ENCODE measurements at places on chromosomes 7 and 10.

DNA sequence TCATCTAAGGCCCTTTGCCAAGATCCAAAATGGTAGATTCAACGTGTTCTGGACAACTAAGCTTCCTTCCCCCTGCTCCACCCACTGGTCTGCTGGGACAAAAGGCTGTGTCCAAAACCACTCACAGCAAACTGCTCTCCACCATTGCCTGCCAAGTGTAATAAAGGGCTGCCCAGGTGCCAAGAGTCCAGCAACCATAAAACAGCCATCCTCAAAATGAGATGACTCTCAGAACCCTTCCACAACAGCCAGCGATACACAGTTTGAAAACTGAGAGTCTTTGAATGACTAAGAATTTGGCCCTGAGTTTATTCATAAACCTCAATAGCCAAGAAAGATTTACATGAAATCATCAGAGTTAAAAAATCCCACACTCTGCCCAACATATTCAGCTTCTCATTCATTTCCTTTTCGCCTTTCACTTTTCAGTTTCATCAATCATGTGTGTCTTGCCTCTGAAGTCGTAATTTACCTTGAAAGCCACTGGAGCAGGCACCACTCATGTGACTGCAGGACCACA is 658.1 kb upstream of the MGMT start:
- no peak for DNase-seq

DNA sequence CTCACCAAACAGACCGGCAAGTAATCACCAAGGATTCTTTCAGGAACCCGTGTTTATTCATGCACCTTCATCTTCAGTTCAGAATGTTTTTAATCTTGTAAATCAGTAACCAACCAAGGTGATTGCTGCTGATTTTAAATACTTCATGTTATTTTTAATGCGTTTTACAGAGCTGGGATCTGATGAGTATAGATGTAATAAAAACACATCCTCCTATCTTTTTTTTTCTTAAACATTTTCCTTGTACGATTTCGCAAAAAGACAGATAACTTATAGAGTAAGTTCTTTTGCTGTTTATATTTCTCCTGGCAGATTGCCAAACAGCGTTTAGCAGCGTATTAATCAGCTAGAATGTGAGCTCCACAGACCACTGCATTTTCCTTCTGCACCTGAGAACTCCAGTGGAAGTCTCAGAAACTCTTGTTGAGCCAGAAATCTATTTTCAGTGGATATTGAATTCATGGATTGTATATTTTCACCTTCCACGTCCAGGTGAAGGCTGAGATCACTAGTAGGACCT is 397.8 kb upstream of the NRP1 start:
- no peak for DNase-seq

GRCh38 chr7:85025312-85025756 is 161.5 kb downstream of the SEMA3D start:
- peak; percentile 16 for DNase-seq

DNA sequence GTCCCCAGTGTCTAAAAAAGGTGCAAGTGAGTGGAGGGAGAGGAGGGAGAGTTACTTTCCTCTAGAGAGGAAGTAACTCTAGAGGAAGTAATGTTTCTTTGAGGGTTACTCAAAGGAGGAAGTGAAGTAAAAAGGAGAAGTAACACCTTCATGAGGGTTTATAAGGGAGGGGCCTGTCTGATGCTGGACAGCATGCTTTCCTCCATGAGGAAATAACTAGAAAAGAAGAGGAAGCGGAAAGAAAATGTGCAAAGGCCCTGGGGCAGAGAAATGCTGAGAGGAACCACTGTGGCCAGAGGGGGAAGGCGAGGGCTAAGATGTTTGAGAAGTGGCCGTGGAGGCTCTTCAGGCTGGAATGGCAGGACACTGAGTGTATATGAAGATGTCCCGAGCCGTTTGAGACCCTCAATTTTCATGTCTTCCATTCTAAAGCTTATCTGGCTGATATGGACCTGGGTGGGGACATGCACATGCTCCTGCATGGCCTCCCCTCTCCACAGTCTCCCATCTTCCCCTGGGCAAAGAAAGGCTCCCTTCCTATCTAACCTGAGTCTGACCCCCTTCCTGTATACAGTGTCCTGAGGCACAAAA is 3.4 kb upstream of the SLC18A2 start:
- no peak for DNase-seq

DNA sequence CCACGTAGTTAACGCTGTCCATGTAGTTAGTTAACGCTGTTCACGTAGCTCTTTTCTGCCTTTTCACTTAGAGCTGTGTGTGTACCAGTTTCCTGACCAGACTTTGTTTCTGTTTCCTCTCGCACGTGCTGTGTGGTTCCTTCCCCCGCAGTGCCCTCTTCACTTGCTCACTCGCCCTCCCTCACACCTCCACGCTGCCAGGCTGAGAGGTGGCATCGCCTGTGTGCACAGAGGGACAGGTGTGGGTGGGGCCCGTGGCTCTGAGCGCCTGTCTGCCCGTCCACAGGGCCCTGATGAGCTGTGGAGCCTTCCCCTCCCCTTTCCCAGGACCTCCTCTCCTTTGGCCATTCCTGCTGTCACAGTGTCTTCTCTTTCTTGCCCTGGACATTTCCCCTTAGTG is 30.6 kb downstream of the WDR37 start:
- no peak for DNase-seq

DNA sequence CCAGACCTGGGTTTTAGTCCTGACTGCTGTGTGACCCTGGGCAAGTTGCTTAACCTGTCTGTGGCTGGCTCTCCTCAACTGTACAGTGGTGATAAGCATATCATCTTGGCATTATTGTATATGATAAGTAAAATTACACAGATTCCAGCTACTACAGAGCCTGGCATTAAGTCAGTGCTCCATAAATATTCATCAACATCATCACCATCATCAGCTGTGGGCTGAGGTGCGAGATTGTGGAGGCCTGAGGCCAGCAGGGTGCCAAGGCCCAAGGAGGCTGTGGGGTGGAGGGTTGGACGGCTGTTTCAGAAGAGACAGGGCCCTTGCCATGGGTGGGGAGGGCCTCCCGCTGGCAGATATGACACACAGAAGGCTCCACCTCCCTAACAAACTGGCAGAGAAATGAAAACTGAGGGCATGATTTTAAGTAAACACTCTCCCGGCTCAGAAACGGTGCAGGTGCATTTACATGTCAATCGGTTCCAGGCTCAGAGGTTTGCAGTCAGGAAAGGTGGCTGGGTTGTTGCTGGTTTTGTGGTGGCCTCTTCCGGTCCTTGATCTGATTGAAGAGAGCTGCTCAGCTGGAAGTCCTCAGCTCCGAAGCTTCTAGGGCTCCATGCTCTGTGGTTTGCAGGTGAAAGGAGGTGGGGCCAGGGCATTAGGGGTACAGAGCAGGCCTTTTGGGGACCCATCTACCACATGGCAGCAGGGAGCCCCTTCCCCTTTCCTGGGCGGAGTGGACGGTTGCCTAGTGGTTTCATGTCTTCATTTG is 10.2 kb downstream of the CRYGN start:
- no peak for DNase-seq

DNA sequence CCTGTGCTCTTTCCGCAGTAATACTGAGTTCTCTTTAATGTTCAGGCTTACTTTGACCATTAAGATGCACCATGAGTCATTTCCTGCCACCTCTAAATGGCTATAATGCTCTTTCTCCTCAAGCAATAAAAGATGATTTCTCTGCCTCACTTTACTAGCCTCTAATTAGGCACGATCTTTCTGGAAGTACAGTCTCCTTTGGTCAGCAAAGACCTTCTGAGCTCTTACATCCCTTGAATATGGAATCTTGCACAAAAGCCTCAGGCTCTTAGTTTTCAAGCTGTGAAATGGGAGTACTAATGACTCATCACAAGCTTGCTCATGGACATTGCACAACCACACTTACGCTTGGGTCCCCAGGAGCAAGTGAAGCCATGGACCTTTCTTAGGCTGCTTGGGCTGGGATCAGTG is 85.9 kb downstream of the FRMD4A start:
- no peak for DNase-seq

DNA sequence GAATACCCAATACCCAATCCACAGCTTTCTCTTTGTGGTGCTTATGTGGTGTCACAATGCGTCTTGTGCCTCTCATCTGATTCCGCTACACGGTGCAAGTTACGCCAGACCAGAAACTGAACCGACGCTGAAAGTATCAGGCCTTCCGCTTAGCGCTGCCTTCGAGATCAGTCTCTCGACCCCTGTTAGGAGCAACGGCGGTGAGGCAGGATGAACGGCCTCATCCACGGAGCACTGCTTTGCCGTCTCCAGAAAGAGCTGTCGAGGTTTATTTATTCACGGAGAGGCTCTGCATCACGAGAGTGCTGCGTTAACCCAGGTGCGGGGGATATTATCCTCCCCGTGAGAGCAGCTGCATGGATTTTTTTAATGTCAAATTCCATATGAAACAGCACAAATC is 464.3 kb downstream of the DNAJB6 start:
- DNase-seq, result no peak

- no peak for DNase-seq
These were observed 7.3 kb downstream of the UNCX start for GRCh38 chr7:1239803-1240516.

- DNase-seq, result no peak
These were observed 320.1 kb upstream of the NFE2L3 start for GRCh38 chr7:25831831-25832411.

GRCh38 chr10:57925045-57925444 is 342.6 kb downstream of the IPMK start:
- DNase-seq, result no peak

DNA sequence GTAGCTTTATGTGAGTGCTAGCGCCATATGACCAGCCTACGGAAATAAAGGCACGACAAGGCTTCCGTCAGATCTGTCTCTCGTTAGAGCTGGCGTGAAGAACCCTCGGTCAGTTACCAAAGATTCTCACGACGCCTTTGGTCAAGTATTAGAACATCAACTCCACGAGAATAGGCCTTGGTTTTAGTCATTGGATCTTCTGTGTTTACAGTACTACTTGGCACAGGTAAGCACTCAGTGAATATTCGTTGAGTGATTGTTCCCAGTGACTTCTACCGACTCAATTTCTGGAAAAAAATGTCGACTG is 316 bp downstream of the RBM48 start:
- DNase-seq, result no peak

DNA sequence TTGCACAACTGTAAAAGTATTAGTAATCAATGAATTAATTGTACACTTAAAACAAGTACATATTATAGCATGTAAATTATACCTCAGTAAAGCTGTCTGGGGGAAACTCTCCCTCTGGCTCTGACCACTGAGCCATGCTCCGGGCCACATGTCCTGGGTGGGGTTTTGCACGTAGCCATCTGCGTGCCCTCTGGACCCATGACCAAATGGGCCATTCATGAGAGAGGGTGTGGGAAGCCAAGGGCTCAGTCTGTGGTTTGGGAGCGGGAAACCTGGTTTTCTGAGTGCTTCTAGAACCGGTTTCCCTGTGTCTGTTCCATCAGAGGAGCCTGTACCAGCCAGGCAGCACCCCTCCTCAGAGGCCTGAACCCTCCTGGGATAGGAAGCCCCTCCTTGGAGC is 143.2 kb downstream of the SH3PXD2A start:
- DNase-seq, result no peak

DNA sequence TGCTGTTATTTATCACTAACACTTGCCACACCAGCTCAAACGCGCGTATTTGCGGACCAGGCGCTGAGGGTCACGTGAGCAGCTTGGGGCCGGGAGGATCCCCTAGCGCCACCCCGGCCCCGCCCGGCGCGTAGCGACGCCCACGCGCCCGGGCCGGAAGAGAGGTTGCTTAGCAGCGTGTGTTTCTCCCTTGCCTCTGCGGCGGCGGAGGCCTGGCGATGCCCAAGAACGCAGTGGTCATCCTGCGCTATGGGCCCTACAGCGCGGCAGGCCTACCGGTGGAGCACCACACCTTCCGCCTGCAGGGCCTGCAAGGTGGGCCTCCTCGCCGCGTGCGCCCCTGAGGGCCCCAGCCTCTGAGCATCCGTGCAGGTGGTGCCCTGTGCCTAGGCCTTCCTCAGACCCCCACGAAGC is at the start of gene C10orf53:
Gene C10orf53, plus strand, starts transcription at position 172 of the 414 bp plus-strand sequence. Its CDS starts 47 bp downstream, at position 219.
- peak; percentile 28 for DNase-seq

DNA sequence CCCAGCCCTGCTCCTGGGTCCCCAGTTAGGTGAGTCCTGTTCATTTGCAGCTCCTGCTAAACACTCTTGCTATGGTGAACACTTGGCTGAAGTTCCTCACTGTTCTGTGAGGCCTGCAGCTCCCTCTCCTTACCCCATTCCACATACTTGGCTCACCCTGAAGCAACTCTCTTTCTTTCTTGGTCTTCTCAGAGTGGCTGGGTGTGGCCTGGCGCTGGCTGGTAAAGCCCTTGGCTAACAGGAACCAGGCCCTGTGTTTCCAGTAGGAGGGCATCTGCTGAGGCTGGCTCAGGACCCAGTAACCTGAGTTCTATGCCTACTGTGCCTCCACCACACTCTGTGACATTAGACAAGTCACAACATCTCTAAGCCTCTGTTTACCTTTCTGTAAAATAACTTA is 53.1 kb upstream of the COL13A1 start:
- no peak for DNase-seq

DNA sequence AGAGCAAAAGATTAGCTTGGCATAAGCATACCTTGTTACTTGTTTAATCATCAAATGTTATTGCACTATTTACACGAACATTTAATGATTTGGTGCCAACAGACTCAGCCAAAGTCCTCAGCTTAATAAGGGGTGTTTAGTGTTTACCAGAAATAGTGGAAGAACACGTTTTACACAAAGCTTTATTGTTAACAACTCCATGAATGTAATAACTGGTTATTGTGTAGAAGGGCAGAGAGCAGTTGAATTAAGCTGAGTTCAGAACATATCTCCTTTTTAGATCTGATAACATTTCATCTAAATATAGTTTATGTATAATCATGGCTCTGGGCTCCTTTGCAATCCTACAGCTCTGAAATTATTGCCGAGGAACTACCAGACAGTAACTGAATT is 99.1 kb downstream of the CABCOCO1 start:
- no peak for DNase-seq

DNA sequence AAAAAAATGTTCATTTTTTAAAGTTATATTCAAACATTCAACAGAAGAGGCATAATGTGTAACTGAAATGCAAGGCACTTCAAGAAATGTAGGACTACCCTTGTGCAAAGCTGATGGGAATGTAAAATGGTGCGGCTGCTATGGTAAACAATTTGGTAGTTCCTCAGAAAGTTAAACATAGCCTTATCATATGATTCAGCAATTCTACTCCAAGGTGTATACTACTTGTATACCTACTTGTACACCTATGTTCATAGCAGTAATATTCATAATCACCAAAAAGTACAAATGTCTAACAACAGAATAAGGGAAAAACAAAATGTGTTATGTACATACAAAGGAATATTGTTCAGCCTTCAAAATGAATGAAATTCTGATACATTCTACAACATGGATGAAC is 37.3 kb downstream of the TET1 start:
- no peak for DNase-seq

All from heart right ventricle (tissue), 16 donors.